ENCODE measurements at places on chromosomes 6 and 20.

DNA sequence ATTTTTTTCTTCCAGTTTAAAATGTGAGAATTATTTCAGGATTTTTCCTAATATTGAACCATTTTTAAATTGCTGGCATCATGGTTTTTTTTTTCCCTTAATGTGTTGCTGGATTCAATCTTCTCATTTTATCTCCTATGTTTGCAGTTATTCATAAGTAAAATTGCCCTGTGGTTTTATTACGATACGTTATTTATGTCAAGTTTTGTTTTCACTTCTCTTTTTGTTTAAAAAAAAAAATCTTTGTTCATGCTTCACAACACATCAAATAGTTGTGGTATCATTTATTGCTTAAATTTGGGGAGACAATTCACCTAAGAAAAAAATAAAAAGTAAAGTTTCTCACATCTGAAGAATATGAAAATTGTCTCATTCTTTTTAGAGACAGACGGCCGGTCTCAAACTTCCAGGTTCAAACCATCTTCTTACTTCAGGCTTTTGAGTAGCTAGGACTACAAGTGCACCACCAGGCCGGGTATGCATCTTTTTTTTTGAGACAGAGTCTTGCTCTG lies 239.3 kb upstream of the ID4 start:
- DNase-seq = no peak

DNA sequence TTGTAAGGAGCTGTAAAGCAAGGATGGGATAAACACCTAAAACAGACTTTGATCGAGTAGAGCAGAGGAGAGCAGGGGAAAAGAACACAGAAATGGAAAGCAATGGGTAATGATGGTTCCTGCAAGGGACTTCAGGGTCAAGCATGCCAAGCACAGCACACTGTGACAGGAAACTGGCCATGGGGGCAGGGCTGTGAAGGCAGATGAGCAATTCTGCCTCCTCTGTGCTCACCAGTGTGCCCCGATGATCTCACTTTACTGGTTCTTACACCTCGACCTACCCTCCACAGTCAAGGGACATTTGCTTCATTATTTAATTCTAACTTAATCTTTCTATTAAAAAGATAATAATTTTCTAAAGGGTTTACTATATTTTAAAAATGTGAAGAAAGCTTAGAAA lies 21.6 kb upstream of the MYB start:
- no peak for DNase-seq

DNA sequence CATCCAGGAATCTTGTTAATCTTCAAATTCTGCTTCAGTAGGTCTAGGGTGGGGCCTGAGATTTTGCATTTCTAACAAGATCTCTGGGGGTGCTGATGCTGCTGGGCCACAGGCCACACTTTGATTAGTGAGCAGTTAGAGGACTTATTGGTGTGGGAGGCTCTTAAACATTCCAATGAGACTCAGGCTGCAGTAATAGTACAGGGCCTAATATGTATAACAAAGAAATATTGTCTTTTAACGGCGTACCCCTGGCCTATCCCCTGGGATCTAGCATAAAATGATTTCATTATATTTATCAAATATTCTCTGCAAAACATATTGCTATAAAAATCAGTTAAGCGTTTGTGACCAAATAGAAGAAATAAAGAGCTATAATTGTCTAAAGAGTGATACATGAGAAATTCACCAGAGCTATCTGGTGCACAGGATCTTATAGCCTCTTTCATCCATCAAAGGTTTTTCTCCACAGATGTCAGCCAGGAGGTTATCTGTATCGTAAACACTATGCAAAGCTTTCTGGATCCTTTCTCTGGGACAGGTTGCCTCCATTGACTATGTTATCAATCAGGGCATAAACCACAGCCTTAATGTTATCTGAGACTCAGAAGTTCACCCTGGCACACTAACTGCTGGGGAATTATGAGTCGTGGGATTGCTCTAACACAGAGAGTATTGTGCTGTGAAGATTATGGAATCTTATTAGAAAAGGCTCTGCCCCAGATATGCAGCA lies 488.5 kb upstream of the MAP3K7 start:
- DNase-seq = no peak

- peak; percentile 13 for DNase-seq
Measured at GRCh38 chr6:26057899-26058298, 29.3 kb upstream of the HFE start.

- DNase-seq = no peak
Measured at GRCh38 chr6:138507977-138508675, 8.8 kb upstream of the NHSL1 start.

GRCh38 chr6:108446629-108447150 lies 114.0 kb upstream of the FOXO3 start:
- no peak for DNase-seq

- DNase-seq = peak; percentile 84
Measured at GRCh38 chr20:59645761-59646171, 41.4 kb downstream of the PHACTR3 start.

DNA sequence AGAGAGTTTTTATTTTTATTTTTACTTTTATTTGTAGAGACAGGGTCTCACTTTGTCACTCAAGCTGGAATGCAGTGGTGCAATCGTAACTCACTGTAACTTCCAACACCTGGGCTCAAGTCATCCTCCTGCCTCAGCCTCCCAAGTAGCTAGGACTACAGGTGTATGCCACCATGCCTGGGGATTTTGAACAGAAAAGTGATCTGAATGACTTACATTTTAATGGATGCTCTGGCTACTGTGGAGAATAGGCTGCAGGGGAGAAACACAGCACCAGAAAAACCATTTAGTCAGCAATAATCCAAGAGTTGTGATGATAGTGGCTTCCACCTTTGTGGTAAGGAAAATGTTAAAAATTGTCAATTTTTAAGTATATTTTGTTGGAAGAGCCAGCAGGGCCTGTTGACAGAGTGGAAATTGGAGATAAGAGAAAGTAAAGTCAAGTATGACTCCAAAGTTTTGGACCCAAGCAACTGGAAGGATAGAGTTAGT lies 106.0 kb upstream of the LOC128125822 start:
- DNase-seq = no peak

DNA sequence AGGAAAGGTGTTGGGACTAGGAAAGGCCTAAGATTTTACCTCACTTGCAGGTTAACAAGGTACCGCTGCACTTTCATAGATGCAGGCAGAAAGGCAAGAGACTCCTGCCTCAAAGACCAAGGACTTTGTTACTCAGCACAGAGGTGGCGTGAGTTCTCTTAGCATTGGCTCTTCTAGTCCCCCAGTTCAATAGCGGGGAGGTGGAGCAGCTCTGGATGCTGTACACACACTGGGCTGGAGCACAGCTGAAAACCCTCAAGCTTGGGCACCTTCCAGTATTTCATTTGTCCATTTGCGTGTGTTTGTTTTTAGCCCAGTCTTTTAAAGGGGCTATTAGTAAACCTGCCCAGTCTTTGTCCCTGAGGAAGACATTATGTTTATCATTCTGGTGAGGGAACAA lies 345.2 kb downstream of the FARS2 start:
- no peak for DNase-seq

DNA sequence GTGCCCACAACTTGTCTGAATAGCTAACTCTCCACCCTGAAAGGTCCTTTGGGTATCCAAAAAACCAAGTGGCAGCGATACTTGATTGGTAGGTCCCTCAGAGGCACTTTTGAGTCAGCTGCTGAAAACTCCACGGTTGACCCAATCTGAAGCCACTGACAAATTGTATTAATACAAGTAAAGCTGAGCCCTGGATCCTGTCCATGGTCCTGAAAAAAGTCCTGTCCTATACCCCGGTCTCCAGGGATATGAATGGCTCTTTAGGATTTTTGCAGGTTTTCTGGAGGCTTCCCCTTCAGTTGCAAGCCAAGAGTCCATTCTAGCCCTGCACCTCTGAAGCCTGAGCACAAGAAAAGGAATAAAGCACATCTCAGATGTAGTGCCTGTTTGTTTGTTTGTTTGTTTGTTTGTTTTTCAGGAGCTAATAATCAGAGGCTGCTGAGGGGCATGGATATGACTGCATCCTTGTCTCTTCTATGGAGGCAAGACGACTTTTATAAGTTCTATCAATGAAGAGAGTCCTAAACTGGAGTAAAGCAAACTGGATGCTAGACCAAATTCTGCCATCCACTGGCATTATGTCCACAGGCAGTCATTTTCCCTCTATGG lies 1.7 kb upstream of the SLC12A5 start:
- DNase-seq = no peak

GRCh38 chr6:62492192-62492822 lies 206.3 kb upstream of the KHDRBS2 start:
- DNase-seq = no peak

DNA sequence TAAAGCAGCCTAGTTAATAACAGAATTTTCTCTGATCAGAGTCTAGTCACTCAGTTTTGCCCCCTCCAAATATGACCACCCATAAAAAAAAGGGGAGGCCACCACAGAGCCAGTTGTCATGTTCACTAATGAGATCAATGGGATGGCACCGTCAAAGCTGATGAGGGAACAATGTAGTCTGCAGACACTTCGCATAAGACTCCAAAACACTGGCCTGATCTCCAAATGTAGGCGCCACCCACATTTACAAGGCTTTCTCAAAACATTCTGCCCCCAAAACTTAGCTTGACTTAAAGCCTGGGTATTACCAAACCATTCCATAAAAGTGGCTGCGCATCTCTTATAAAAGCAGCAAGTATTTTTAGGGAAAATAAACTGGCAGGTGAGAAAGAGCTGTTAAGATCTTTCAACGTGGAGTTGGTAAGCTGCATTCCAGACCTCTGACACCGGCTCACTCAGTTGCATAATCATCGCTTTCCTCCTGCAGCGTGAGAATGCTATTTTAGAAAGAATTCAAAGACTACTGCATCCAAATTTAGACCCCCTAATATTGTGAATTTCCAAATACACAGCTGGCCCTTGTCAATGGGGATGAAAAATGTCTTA lies 59.3 kb downstream of the TBC1D7 start:
- DNase-seq = no peak

- DNase-seq = no peak
Measured at GRCh38 chr20:7470912-7471311, 469.3 kb downstream of the HAO1 start.

DNA sequence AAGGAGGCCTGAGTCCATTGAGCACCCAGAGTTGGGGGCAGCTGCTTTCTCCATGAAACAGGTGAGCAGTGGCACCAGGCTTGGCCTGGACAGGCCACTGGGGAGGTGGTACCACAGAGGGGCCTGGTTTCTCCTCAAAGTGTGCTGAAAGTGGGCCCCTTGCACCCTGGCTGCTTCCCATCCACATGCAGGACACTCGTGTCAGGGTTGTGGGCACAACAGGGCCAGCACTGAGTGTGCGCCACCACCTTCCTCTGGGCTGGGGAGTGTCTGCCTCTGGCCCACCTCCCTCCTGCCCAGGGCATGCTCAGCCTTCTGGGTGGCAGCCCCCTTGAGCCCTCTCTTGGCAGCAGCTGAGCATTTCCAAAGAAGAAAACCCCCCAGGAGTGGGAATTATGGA lies 5.2 kb upstream of the SLC22A1 start:
- DNase-seq = no peak

DNA sequence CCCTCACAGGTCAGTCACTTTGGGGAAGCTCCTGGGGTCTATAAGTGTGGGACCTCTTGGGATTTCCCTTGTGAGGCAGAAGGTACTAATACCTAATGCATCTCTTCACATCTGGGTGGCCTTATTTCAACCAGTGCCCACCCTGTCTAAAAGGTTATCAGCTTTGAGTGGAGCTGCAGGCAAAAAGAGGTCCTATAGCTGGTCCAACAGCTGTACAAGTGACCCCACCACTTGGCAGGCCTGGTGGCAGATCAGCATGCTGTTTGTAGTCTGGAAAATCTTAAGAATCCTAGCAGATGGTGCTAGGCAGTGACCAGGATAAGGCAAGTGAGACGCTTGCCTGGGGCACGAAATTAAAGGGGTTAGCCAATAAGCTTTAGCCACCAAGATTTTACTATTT lies 51.6 kb upstream of the GTSF1L start:
- DNase-seq = no peak

- no peak for DNase-seq
Measured at GRCh38 chr6:2171728-2172127, 73.7 kb downstream of the GMDS start.

GRCh38 chr6:34745277-34746103 lies 11.8 kb upstream of the SNRPC start:
- no peak for DNase-seq

DNA sequence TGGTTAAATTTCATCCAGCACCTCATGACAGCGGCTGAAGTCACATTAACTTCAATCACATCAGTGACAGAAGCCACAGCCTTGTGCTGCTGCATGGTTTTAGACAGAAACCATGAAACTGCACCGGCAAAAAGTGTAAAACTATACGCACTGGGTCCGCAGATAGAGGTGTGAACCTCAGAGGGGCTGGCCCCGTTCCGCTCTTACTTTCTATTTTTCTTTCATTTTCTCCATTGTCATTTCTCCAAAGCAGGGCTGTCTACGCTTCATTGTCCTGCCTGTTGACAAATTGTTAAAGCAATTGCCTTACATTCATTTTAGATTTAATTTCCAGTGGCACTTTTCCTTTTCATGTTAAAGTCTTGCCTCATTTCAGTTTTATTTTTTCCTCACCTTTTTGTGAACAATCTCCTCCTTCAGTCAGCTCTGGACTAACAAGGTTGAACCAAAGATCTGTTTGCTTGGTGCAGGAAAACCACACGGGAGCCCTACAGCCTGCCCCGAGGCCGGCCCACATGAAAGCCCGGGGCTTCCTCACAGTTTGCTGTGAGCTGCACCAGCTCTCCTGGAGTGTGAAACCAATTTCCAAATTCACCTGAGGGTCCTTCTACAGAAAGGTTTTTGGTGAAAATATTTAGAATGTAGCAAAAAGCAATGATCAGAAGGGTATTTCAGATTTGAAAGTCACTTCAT lies 63.7 kb downstream of the PRR18 start:
- no peak for DNase-seq

GRCh38 chr20:36929691-36930090 lies 21.8 kb downstream of the SAMHD1 start:
- no peak for DNase-seq

- DNase-seq = no peak
Measured at GRCh38 chr6:12327391-12327790, 37.2 kb downstream of the EDN1 start.

DNA sequence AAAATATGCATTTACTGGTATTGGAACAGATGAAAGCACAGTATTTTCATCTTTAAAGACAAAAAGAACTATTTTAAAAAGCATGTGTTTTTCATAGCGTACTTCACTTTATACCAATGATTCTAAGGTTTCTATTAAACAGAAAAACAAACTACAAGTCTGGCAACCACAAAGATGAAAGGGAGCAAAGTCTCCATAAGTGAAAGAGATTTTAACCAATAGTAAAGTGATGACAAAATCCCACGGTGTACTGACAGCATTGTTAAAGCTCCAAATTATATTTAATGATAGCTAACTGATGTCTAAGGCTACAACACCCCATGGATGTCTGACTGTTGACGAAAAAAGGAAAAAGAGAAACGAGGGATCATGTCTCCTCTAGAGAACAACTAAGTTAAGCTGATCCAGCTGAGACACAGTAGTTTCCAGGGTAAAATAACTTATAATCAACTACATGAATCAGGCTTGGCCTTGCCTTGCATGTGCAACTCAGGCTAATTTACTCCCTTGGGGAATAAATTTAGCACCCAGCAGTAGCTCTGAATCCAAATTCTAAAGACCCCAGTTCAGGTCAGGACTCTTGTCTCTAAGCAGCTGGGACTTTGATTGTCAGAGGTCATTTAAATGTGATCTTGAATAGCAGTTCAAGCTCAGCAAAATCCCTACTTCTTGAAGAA lies 56.0 kb upstream of the TAB2 start:
- no peak for DNase-seq

Measured in NCI-H524 (cell line).